ENCODE measurements at places on chromosomes 4 and X.

- no peak for DNase-seq
Observed at GRCh38 chr4:93346840-93347239, 481.7 kb upstream of the ATOH1 start.

- no peak for DNase-seq
Observed at GRCh38 chr4:187961171-187961570, 34.4 kb upstream of the ZFP42 start.

GRCh38 chr4:184885602-184886001, 59.8 kb upstream of the ACSL1 start:
- DNase-seq, result no peak

DNA sequence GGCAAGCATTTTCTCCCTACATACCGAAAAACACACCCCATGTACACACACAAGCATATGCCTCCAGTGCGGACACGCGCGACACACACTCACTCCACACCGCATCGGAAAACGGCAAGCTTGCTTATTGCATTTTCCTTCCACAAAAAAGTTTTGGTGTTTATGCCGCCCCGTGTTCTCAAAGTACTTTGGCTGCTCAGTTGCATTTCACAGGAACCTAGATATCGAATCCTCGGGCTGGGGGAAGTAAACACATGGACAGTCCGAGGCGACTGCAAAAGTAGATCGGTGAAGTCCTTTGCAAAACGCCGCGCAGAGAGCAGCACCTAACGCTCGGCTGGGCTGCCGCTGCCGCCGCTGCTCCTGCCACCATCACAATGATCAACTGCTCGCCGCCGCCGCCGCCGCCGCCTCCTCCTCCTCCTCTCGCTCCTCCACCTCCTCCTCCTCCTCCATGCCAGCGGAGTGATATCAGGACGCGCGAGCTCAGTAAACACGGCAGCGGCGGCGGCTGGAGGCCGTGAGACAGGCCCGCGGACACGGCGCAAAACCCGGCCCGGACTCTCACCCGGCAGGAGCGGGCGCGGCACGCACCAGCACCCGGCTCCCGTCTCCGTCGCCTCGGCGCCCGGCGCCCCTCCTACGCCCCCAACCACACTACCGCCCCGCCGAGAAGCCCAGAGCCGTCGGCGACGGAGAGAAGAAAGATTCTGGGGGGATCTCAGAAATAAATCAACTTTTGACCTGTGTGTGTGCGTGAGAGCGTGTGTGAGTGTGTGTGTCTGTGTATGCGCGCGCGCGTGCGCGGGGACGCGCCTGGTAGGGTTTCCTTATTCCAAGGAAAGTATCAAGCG, at the start of gene MAML3:
Gene MAML3, minus strand, starts transcription at position 467 of the 854 bp plus-strand sequence. CDS start 857 bp downstream, outside the sequence.
- DNase-seq, result peak; percentile 84

DNA sequence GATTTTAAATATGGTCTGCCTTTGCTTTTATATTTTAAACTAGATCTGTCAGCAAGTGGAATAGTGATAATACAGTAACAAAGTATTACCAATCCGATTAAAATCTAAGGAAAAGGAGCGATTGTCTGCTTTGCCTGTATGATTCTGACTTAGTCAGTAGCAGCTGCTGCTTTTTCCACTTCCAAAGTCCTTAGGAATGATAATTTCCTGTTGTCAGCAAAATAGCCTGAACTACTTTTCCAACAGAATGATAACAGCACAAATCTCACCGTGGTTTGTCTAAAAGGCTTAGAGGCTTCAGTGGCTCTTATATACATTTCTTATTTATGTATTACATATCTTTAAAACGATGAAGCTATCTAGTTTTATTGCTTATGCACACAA, 290.0 kb downstream of the ANK2 start:
- no peak for DNase-seq

GRCh38 chr4:4800646-4801408, 58.6 kb upstream of the MSX1 start:
- no peak for DNase-seq

DNA sequence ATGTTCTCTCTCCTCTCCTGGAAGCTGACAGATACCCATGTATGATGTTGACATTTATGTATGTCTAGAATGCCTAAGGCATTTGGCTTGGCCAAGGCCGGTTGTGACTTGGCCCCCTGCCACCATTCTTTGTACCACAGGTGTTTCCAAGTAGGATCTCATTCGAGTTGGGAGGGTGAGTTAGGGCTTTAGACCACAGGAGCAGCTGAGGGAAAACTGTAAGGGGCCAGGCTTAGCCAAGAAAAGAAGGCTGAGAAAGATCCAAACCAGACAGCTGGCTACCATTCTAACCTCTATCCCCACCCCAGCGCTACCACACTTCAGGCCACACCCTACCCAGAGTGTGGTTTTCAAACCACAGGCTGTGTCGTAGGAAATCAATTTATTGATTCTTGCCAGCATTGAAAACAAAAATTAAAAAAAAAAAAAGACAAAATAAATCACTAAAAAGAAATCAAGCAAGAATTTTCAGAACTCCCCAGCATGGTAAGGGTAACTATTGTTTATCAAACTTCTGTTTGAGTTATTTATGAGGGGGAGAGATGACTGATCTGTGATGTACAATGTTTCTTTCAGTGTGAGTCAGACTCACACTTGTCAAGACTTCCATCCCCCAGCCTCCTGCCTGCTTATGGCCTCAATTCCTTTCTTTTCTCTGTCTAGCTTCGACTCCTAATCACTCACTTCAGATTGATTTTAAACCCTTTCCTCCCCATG, 9.9 kb downstream of the TMSB4X start:
- DNase-seq, result peak; percentile 42

DNA sequence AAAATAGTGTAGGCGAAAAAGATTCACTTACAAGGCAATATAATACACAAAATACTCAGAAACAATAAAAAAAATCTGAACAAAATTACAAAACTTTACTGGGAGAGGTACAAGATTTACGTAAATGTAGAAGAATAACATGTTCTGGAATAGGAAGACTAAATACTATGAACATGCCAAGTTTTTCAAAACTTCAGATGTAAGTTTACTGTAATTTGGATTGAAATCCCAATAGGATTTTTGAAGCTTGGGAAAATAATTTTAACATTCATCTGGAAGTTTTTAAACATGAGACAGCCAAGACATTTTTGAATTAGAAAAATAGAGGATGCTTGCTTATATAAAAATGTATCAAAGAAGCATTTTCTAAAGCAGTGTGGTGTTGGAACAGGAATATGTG, 30.5 kb upstream of the CT83 start:
- no peak for DNase-seq

GRCh38 chrX:142295190-142295589, 90.1 kb upstream of the MAGEC2 start:
- no peak for DNase-seq

DNA sequence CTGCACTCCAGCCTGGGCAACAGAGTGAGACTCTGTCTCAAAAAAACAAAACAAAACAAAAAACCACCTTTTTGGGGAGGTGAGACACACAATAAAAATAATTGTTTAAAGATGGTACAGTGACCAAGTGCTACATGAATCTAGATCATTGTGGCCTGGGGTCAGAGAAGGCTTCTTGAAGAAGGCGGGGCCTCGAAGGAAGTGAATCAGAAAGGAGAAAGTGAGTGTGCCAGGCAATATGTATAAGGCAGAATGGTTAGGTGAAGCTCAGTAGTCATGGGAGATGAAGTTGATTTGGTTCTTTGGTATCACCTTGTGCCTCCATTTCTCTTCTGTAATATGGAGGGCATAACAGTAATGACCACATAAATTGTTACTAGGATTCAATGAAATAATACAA, 58.9 kb downstream of the DOCK11 start:
- DNase-seq, result no peak

DNA sequence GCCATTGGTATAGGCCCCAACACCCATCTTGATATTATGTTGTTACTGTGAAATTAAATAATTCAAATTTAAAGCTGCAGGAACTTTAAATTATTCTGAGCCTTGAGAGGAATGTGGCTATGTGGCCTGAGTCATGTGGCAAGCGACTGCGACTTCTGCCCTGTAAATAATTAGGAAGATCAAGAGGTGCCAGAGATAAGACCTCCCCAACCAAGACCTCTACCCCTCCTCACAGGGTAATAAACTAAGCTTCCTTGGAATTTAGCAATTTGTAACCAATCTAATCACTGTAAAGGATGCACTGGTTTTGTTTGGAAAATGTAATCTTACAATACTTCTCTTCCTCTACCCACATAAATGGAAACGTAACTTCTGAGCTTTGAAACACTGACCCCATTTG, 501.9 kb downstream of the RAPGEF2 start:
- DNase-seq, result no peak

GRCh38 chr4:6509587-6509986, 37.2 kb upstream of the PPP2R2C start:
- no peak for DNase-seq

DNA sequence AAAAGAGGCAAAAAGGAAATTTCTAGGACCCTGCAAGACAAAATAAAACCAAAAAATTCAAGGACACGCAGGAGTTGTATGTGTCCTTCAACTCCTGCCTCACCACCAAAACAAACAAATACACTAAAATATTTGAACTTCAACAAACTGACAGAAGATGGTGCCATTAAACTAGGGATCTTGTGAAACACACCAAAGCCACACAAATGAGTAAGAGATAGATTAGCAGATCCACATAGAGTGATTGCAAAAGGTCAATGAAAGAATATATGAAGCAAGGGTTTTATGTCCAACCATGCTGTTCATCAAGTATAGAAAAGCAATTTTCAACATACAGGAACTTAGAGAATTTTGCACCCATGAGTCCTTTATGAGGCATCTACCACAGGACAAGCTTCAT, 40.1 kb upstream of the SCML1 start:
- DNase-seq, result no peak

DNA sequence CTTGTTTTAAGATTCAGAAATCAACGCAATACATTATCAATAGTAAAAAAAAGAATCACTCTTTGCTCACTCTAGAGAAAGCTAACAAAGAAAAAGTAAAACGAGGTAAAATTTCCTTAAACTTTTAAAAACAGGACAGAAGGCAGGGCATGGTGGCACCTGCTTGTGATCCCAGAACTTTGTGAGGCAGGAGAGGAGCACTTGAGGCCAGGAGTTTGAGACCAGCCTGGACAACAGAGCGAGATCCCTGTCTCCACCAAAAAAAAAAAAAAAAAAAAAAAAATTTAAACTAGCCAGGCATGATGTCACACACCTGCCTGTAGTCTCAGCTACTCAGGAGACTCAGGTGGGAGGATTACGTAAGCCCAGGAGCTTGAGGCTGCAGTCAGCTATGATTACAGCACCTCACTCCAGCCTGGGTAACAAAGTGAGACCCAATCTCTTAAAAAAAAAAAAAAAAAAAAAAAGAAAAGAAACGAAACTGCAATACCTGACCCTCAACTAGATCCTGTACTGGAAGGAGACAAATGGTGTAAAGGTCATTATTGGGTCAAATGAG, 3.5 kb downstream of the CCNI start:
- DNase-seq, result peak; percentile 23

DNA sequence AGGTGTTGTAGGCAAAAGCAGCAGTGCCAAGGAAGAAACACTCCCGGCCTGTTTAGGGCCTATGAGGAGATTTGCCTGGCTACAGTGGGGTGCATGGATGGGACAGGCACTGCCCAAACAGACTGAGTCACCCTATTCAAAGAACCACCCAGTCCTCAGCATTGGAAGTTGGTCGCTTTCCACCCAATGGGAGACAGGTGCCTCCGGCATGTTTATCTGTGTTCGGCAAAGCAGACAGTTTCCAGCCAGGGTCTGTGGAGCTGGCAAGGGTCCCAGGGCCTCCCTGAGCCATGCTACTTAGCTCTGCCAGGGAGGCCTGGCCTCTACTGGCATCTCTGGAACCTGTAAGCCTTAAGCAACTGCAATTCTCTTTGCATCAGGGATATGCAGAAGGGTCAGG, 165.1 kb upstream of the ATP6AP2 start:
- no peak for DNase-seq

GRCh38 chrX:108313669-108314068, 124.6 kb downstream of the COL4A6 start:
- DNase-seq, result no peak

- no peak for DNase-seq
Observed at GRCh38 chrX:41667631-41668030, 21.1 kb upstream of the GPR34 start.
